MG63 (cell line): ENCODE measurements at places on chromosomes 6 and 20. TPM values are rescaled to one million over a fixed set of nuclear protein-coding genes. Genes with fewer than 3 reads are reported as not detected.

The PSORS1C1 gene
- not detected in 2 replicates for total RNA-seq

- no peak for DNase-seq
Measured at GRCh38 chr6:113182370-113183141, 674.6 kb upstream of the MARCKS start.

DNA sequence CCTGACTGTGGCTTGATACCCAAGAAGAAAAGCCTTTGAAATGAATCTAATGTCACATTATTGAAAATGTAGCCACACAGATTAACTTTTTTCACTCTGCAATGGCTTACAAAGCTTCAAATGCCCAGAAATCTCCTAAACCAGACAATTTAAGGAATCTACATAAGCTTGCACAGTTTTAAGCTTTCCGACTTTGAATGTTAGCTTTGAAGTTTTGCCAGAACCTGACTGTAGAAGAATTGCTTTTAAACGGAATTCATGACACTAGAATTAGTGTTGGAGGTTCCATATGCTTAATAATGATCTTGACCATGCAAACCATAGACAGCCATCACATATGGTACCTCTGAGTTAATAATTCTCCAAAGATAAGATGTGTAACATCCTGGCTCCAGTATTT is 798.5 kb upstream of the EPHA7 start:
- no peak for DNase-seq

GRCh38 chr6:56608332-56608731 is 34.4 kb downstream of the DST start:
- DNase-seq = no peak

The RAB32 gene
- total RNA-seq = 161 and 270 TPM in 2 replicates
